ENCODE measurements at places on chromosomes 13 and 19.

- DNase-seq: no peak
Observed at GRCh38 chr13:38346764-38347163, 2.9 kb upstream of the UFM1 start.

DNA sequence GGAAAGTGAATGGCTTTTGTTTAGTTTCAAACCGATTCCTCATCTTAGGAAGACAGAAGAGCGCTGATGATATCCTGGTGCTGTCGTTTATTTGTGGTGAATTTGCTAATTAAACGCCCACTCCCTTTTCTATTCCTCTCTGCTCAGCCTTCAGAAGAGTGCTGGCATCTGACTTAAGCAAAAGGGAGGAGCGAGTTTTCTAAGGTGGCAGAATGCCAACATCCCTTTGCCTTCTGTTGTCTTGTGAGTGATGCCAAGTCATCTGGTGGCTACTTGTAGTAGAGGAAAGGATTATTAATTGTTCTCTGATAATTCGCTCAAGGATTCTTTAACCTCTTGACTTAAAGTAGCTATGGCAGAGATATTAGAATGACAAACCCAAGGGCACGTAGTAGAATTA lies 68.1 kb downstream of the ERCC5 start:
- peak; percentile 61 for DNase-seq

DNA sequence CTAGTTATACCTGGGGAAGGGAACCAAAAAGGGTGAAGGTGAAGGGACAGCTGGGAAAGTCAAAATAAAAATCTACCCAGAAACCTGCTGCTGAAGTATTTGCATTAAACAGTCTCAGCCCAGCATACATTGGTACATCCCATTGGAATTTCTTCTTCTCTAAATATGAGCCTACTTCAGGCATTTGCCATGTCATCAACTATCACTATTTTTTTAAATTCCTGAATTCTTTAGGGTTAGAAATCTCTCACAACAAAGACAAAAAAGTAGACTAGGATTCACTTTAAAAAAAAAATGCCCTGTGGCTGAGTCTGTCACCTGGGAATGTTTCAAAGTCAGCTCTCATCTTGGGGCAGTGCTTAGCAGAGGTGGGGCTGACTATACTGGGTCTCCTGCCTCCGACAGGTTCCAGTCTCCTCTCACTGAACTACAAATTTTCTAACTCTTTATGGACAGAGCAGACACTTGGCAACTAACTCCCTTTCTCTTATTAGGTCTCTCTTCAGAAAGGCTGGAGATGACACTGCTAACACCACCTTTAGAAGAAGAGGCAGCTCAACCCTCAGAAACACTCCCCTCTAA lies 141.2 kb downstream of the LHFPL6 start:
- DNase-seq: peak; percentile 19

GRCh38 chr19:19742773-19743172 lies 9.9 kb upstream of the ZNF14 start:
- no peak for DNase-seq

- peak; percentile 73 for DNase-seq
Observed at GRCh38 chr13:73000027-73000674, 58.7 kb upstream of the KLF5 start.

GRCh38 chr13:75071395-75071794 lies 410.6 kb downstream of the TBC1D4 start:
- peak; percentile 17 for DNase-seq

DNA sequence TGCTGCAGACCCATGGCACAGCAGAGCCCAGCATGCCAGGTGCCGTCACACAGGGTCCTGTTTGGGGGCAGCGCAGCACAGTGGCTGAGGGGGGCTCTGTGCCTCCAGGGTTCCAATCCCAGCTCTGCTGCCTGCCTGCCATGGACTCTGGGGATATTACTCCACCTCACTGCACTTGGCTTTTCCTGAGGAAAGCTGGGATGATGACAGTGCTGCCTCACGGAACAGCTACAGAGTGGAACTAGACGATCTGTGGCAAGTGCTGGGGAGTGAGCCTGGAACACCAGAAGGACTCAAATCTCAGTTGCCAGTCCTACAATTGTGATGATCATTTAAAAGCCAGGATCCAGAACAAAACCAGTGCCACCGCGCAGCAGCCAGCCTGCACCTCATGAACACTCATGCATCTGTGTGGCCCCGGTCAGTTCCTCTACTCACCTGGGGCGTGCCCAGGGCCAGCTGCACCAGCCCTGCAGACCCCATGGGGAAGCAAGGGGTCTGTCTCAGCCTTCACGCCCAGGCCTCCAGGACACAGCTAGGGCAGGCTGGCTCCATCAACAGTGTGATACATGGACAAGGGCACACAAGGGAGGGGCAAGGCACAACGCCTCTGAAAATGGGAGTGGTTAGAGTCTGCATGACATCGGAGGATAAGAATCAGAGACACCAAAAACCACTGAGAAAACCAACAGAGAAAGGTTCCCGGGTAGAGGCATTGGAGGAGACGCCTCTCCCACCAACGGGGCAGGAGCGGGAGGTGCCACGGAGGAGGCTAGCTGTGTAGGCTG lies 55.2 kb downstream of the ATP7B start:
- no peak for DNase-seq
